ENCODE measurements at places on chromosomes 5 and 9. TPM values are rescaled to one million over a fixed set of nuclear protein-coding genes. Genes with fewer than 3 reads are reported as not detected.

GRCh38 chr5:98103807-98104206, 669.7 kb upstream of the RGMB start:
- no peak for DNase-seq

DNA sequence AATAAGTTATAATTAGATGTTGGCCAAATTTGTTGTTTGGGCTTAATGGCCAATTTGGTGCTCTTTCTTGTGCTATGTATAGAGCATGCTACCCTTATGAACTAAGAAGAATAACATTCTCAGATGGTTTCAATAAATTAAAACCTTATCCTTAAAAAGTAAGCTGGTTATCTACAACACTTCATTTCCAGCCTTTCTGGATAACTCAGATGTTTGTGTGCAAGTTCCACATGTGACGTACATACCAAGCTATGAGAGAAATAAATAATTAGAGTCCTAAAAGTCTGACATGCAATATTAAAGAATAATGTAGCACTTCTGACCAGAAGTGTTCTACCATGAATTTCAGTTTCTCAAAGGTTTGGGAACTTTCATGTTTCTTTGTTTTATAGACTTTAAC, 11.7 kb downstream of the MTREX start:
- no peak for DNase-seq

- no peak for DNase-seq
Observed at GRCh38 chr9:129023036-129023907, 4.9 kb downstream of the SH3GLB2 start.

Gene ANKRD31
- total RNA-seq = not detected

DNA sequence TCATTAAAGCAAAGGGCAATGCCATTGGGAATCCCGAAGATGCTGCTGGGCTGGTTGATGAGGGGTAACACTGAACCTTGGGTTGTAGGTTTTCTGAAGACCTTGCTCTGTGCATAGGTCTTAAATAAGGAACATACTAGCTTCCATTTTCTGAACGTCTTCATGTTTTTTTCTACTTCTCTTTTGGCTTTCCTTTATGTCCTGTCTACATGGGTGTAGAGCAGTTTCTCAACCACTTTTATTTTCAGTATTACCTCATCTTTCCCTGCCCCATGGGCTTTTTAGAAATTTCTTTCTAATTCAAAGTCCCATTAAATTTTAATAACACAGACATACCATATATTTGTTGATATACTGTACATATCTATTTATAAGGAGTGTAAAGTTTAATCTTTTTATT, at the start of gene IFNA14:
IFNA14 (minus strand) TSS at position 95 of the 400 bp plus-strand sequence; CDS start at position 25, 70 bp downstream.
- DNase-seq = no peak

DNA sequence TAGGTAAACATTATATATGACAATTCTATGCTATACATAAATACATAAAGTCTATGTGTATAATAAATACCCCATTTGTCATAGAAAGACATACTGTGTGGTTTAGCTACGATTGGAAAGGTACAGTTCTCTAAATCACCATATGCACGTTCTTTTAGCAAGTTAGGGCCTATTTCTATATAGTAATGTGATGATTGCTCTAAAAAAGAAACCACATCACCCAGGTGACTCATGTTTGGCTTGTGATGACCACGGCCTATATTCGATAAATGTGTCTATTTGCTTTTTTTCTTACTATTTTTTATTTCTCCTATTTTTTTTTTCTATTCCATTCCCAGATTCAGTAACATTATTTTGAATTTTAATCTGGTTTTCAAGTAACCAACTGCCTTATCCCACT, 34.7 kb downstream of the RETREG1 start:
- DNase-seq = no peak

DNA sequence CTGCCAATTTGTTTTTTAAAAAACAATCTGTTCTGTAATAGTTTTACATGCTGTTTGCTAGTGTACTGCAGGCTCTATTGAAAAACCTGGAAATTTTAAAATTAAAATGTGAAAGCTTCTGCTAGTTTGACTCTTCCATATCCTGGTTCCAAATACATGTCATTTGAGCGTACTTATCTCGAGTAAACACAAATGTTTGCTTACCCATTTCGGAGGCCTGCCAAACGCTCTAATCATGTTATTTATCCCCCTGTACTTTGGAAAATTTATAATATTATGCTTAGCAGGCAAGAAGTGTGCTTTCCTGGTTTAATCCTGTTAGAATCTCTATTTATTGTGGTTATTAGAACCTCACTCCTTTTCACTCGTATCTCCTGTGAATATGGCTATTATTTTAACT, 476.8 kb upstream of the CYLC2 start:
- DNase-seq = no peak

- DNase-seq = no peak
Observed at GRCh38 chr5:180069589-180070247, 1.8 kb downstream of the RNF130 start.

Data from glomerular endothelial cell (primary cell).